ENCODE measurements at places on chromosomes 2 and 18.

DNA sequence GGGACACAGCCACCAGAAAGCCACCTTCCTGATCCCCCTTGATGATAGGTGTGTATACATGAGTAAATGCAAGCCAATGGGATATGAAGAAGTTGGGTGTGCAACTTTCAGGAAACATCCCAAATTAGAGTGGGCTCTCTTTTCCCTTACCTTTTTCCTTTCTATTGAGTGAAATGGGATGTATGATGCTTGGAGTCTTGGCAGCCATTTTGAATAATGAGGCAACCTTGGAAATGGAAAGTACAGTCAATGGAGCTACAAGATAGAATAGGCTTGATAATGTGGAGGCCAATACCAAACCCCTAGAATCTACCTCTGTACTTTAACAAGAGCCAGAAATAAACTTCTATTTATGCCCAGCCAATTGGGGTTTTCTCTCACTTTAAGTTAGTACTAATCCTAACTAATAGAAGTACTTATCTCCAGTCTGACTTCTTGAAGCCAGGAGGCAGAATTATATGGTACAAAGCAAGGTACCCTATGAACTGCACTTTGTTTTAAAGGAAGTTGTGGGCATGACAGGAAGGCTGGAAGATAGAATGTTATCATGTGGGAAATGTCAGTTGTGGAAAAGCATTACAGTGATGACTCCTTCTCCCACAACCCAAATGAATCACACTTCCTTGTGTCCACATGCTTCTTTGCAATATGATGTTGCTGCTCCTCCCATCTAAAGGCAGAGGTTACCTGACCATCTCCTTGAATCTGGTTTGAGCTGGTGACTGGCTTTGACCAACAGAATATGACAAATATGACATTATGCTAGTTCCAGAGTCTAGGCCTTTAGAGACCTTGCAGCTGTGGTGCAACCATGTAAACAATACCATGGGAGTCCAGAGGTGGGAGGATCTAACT lies 12.9 kb upstream of the NABP1 start:
- DNase-seq: no peak

DNA sequence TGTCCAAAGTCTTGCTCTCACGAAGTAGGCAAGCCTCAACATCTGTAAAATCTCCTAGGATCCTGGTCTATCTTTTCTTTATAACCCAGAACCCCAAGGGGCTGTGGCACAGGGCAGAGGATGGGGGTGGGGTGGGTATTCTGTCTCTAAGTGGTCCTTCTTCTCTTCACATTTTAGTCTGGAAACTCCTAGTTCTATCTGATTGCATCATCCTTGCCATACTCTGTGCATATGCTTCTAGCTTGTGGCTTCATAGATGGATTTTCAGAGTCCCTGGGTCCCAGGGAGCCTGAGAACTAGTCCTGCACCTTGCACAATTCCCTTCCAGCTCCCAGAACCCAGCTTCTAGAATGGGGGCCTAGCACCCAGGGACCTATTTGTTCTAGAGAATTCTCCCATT lies 52.5 kb downstream of the RNF152 start:
- DNase-seq: no peak

- DNase-seq: no peak
Measured at GRCh38 chr2:106965611-106966010, 79.6 kb upstream of the ST6GAL2 start.

GRCh38 chr2:212535996-212536816 lies 2.4 kb downstream of the ERBB4 start:
- no peak for DNase-seq

DNA sequence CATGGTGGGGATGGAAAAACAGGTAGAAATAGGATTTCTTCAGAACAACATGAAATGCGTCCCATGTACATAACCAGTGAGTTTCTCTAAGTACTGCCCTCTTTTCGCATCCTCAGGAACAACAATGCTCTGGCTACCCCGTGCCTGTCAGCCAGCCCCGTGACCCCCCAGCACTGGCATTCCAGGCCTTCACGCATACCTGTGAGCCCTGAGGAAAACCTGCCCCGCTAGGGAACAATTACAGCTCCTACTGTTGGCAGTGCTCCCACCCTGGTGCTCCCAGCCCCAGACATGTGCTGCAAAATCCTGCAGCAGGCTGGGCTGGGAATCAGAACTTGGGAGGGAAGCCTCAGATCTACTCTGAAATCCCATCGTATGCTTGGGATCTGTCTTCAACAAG lies 9.1 kb downstream of the SMAD7 start:
- DNase-seq: no peak

- DNase-seq: no peak
Measured at GRCh38 chr2:156177654-156178053, 154.9 kb downstream of the NR4A2 start.

GRCh38 chr2:233221378-233222063 lies 30.0 kb upstream of the ATG16L1 start:
- DNase-seq: no peak

- peak; percentile 56 for DNase-seq
Measured at GRCh38 chr18:34707670-34708069, 2.4 kb upstream of the DTNA start.

DNA sequence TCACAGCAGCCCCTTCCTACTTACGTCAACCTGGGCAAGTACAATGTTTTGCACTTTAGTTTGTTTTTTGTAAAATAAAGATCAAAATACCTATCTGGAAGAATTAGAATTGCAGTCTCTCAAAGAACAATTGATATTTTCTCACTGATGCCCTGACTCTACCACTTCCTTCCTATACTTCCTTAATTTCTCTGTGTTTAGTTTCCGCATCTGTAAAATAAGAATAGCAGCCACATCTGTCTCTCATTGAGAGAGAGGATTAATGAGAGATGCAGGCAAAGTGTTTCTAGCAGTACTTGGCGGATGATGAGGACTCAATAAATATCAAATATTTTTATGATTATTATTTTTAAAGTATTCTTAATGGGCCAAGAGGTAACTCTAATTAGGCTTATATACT lies 122.6 kb upstream of the PIEZO2 start:
- no peak for DNase-seq

DNA sequence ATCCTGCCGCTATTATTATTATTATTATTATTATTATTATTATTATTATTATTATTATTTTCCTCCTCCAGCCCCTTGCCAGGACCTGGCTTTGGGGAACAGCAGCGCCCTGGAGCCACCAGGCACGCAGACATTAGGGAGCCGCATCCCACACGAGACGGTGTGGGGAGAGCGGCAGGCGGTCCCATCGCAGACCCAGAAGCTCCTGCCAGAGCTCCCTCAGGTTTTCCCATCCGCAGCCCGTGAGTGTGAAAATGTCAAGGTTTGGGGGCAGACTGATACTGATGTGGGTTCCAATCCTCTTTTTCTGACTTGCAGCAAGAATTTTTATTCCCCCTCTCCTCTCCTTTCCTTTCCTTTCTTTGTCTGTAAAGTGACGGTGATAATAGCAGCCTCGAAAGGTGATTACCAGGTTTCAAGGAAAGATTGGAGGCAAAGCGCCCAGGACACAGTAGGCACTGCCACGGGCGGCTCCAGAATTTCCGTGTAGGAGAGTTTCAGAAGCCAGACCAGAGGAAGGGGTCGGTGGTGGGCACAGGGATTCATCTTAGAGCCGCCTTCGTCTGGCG lies 816 bp downstream of the SCTR start:
- no peak for DNase-seq

DNA sequence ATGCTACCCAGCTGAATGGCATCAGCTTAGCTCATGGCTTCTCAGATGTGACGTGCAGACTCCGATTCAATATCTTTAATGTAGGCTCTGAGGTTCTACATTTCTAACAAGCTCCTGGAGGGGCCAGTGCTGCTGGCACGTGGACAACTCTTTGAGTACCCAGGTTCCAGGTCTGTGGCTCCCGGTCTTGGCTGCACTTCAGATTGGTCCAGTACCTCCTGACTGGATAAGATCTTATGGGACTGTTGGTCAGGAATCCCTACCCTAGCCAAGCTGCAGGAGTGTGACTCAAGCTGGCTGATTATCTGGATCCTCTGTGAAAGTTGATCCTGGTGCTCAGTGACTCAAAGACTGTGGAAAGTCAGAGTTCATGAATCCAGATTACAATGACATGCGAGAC lies 222.1 kb downstream of the ANKRD30B start:
- DNase-seq: no peak
